Esophagus mucosa (tissue), 1 donor: ENCODE measurements at places on chromosomes 16 and 17.

DNA sequence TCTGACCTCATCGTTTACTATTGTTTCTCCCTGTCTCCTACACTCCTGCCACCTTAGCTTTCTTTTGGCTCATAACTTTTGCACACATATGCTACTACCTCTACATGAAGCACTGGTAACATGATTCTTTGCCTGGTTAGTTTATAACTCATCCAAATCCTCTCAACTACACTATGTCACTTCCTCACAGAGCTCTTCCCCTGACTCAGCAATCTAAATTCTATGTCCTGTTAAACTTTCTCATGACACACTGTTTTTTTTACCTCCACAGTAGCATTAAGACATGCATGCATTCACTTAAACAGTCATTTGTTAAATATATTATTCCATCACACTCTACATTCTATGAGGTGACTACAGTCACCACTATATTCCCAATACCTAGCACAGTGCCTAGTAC, 19.7 kb downstream of the APPBP2 start:
- ATAC-seq = peak; percentile 65

GRCh38 chr17:76658242-76658662, 14.7 kb upstream of the ST6GALNAC1 start:
- no peak for ATAC-seq

DNA sequence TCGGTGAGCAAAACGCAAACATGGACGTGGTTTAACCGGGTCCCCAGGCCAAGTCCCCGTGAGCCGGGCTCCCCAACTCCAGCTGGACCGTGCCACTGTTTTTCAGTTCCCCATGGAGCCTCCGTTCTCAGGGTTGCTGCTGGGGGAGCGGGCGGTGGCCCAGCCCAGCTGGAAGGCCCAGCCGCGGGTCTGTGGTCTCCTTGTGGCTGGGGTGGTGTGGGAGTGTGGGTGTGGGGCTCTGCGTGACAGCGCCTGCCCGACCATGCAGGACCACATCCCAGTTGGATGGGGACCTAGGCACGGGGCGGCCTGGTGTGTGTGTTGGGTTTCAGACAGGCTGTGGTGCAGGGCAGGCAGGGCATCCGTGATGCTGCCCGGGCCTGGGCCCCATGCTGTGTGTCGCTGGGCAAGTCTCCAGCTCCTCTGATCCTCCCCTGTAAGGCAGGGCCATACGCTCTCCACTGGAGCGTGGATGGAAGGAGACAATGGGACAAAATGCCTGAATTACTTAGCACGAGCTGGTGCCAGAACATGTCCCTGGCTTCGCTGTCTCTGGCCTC, 40.3 kb downstream of the COX4I1 start:
- ATAC-seq = no peak

- no peak for ATAC-seq
Observed at GRCh38 chr17:9334536-9335446, 240.8 kb downstream of the STX8 start.

- ATAC-seq = no peak
Observed at GRCh38 chr17:19316761-19317358, 45.7 kb downstream of the B9D1 start.

GRCh38 chr17:68603656-68604055, 2.5 kb upstream of the FAM20A start:
- ATAC-seq = no peak

GRCh38 chr16:85173146-85173980, 61.1 kb upstream of the CIBAR2 start:
- ATAC-seq = peak; percentile 33

GRCh38 chr16:19672378-19672777, 45.6 kb downstream of the KNOP1 start:
- ATAC-seq = no peak

DNA sequence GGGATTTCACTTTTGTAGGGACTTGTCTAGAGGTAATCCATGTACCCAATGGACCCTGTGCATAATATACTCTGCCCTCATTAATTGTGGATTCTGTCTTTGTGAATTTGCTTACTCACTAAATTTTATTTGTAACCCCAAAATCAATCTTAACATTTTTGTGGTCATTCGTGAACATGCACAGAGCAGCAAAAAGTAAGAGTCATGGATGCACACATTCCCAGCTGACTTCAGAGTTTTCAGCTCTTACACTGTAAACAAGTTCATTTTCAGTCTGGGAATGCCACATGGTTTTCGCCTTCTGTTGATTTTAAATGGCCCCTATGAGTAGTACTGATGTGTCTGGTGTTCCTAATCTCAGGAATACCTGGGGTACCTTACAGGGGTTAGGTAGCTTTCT, 24.3 kb downstream of the TAC4 start:
- no peak for ATAC-seq

DNA sequence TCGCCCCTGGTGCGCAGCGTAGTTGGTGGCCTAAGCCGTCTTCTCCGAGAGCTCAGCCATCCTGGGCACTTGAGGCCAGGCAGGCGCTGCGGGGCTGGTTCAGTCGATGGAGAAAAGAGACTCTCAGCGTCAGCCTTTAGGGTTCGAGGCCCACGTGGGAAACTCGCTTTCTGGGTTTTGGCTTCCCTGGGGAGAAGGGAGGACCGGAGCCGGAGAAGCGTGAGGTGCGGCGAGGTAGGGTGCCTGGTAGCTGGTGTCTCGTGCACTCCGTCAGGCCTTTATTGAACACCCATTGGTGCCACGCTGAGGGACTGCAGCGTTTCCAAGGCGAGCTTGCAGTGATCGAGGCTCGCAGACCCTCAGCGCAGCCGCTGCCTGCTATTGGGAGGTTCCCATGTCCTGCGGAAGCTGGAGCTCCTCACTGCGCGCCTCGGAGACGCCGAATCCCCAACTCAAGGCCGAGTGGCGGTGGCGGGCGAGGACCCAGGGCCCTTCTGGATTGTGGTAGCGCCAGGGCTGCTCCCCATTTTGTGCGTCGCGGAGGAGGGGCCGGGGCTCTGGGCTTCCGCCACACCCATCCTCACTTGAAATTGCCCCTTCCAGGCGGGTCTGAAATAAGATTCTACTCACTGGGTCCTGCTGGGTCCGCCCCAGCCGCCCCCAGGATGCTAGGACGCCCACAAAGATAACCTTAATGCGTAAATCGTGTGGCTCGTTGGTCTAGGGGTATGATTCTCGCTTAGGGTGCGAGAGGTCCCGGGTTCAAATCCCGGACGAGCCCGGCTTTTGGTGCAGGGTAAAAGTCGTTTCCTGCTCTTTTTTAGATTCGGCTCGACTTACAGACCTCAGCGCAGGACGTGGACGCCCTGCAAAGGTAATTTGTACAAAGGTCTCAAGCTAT, 1.2 kb downstream of the OR1F1 start:
- ATAC-seq = peak; percentile 32

DNA sequence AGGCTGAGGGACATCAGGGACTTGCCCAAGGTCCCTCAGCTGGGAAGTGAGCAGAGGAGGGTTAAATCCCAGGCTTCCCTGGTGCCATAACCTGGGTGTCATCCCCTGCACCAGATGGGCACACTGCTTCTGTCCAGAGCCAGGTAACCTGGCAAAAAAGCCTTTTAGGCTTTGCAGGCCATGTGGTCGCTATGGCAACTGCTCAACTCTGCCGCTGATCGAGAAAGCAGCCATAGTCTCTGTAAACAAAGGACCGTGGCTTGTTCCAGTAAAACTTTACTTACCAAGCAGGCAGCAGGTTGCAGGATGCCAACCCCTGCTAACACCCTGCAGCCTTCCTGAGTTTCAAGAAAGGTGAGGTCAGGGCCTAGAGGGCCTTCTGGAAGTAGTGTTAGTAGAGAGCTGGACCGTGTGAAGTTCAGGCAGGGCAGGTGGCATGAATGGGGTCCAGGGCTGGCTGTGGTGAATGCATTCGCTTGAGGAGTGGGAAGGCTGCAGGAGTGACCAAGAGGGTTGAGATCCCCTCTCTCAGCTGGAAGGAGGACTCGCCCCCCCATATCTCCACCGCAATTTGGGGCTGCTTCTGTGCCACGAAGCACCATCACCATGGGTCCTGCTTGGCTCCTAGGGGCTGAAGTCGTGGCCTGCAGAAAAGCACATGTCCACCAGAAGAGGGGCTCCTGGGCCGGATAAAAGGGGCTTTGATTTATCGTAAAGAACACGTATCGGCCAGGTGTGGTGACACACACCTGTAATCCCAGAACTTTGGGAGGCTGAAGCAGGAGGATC, 91.3 kb downstream of the SOCS1 start:
- no peak for ATAC-seq

- ATAC-seq = peak; percentile 6
Observed at GRCh38 chr17:36592316-36592715, 637 bp downstream of the DHRS11 start.

- no peak for ATAC-seq
Observed at GRCh38 chr17:73138541-73139138, 26.2 kb upstream of the SSTR2 start.

- ATAC-seq = no peak
Observed at GRCh38 chr17:73048170-73048569, 44.3 kb downstream of the SLC39A11 start.

DNA sequence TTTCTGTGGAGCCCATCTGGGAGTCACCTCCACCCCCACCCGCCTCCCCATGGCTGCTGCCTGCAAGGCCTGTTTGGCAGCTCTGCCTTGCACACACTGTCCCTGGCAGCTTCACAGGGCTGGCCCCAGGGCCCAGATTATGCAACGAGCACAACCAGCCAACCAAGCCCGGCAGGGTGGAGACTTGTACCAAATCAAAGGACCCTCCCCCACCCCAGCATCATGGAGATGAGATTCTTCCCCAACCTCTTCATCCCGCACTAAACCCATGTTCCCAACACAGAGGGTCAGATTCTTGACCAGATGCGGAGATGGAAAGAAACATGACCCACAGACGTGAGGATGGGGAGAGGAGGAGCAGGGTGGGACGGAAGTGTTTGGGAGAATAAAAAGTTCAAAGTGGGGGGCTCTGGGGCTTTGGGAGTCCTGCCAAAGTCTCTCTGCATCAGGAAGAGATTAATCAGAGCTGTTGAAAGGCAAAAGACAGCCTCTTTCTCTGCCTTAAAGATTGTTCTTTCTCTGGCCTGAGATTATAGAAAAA, 3.8 kb downstream of the SMARCD2 start:
- peak; percentile 52 for ATAC-seq

GRCh38 chr17:77772461-77772897, 186.0 kb upstream of the TNRC6C start:
- ATAC-seq = peak; percentile 80

- ATAC-seq = no peak
Observed at GRCh38 chr16:22861580-22861979, 47.6 kb downstream of the HS3ST2 start.

- ATAC-seq = no peak
Observed at GRCh38 chr17:70648166-70648565, 478.8 kb downstream of the KCNJ2 start.

GRCh38 chr16:23148513-23149266, 562 bp downstream of the USP31 start:
- peak; percentile 65 for ATAC-seq

DNA sequence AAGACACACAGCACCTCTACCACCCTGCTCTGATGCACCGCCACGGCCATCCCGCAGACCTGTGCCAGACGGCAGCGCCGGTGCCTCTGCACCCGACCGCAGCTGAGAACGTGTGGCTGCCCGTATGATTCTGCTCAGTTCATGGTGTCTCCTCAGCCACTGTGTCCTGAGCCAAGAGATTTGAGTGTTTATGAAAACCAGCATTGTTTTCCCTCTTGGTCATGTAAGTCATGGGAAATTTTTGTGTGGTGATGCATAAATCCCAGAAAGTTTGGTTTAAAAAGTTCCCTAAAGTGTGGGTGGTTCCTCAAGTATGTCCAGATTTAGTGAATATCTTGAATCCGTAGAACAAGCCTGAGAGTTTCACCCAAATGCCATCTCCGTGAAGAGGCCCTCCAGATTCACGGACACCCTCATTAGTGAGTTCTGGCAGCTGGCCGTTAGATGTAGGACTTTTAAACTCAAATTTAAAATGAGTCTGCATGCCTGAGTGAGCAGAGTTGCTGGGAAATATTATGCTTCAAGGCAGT, 57.6 kb downstream of the CDRT4 start:
- ATAC-seq = peak; percentile 69

DNA sequence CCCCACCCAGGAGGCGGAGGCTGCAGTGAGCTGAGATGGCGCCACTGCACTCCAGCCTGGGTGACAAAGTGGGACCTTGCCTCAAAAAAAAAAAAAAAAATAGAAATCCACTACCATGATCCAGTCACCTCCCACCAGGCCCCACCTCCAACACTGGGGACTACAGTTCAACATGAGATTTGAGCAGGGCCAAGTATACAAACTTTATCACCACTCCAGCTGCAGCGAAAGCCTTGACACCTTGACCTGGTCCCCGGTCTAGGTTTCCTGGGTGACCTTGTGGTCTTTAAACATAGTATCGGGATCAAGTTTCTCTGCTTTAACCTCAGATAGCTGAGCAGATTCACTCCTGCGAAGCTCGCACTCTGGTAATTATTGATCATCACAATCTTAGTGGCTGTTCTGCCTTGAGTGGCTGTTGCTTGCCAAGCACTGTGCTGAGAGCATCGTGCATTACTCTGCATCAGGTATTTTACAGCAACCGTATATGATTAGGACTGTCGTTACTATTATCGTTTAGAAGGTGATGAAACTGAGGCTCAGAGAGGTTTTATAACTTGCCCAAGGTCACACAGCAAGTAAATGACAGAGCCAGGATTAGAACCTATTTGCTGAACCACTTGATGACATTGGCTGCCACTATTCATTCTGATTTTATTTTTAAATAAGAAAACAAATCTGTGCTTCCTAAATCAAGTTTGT, 50.3 kb upstream of the MEAK7 start:
- ATAC-seq = no peak

DNA sequence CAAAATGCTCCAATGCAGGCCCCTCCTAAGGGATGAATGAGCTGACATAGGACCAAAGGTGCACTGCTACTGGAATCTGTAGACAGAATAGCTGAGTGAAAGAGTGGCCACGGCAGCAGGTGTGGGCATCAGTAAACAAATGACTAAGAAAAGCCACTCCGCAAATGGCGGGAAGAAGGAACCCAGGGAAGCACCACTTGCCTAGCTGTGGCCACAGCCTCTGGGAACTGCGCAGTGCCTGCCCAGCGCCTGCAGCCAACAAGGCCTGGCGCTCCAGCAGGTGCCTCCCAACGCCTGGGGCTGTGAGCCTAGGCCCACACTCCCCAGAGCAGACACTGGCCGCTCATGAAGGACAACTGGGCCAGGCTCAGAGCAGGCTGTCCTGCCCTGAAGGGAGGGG, 11.8 kb downstream of the PEMT start:
- no peak for ATAC-seq

GRCh38 chr17:18362698-18363100, 651 bp downstream of the SHMT1 start:
- ATAC-seq = no peak

GRCh38 chr16:10806698-10807097, 11.9 kb downstream of the TVP23A start:
- no peak for ATAC-seq

GRCh38 chr16:78995441-78995840, 605.1 kb downstream of the MAF start:
- no peak for ATAC-seq

DNA sequence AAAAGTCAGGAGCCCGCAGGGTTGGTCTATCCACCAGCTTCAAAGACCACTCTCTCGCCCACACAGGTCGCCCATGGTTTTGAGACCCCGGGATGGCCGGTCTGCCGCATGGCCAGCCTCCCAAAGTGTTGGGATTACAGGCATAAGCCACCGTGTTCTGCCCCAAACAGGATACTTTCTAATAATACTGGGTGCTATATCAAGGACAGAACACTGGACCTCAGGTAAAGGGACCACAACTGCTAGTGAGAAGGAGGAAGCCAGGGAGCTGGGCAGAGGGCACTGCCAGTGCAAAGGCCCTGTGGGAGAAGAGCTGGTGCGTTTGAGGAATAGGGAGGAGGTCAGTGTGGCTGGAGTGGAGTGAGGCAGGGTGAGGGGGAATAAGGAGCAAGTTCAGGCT, 34.1 kb downstream of the IL21R start:
- no peak for ATAC-seq

- no peak for ATAC-seq
Observed at GRCh38 chr17:67125417-67125816, 81.1 kb downstream of the CACNG1 start.

GRCh38 chr17:37197336-37197735, 178.4 kb upstream of the C17orf78 start:
- ATAC-seq = no peak
